MV-4-11 (cell line): ENCODE measurements at places on chromosomes 12 and 14.

GRCh38 chr12:10016881-10017280 is 6.5 kb downstream of the CLEC12B start:
- peak; percentile 8 for DNase-seq

DNA sequence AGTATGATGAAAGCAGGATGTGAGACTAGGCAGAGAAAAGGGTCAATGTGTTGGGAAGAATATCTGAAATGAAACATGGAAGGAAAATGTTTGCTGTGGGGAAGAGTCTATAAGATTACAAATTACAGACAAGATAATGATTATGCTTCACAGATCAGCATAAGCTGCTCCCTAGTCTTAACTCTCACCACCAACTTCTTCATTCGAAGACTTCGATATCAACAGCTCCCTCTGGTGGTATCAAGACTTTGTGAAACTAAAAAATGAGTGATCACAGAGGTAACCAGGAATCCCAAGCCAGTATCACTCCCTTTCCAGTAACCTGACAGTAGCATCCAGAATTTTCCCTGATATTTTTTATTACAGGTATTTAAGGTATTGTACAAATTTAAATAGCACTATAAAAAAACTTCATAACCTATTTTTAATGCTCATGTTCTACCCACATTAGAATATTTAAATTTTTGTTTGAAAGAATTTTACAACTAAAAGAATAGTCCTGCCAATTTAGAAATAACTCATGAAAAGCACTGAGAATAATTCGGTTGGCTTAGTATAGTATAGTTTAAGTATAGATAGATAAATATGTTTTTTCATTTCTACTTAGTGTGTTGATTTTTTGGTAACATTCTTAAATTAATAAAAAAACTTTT is 84.4 kb downstream of the C2CD5 start:
- DNase-seq: peak; percentile 68

DNA sequence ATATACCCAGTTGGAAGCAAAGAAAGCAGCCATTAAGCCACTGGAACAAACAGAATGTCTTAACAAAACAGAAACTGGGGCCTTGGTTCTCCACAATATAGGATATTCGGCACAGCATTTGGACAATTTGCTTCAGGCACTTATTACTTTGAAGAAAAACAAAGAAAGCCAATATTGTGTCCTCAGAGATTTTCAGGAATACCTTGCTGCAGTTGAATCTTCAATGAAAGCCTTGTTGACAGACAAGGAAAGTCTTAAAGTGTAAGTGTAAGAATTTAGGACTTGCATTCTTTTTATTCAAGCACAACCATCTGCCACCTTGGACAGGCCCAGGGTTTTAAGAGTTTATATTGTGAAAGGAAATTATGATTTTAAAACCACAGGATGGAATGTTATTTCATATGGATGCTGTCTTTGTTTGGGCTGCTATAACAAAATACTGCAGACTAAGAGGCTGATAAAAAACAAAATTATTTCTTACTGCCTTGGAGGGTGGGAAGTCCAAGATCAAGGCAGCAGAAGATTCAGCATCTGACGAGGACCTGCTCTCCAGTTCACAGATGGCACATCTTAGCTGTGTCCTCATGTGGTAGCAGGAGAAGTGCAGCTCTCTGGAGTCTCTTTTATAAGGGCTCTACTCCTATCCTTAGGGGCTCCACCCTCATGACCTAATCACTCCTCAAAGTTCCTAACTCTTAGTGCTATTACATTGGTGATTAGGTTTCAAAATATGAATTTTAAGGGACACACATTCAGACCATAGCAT is 197.0 kb downstream of the SYNE2 start:
- DNase-seq: no peak

GRCh38 chr12:98399532-98399931 is 115.9 kb upstream of the TMPO start:
- peak; percentile 66 for DNase-seq

- no peak for DNase-seq
Measured at GRCh38 chr12:16154990-16155389, 122.5 kb downstream of the SLC15A5 start.
